Stimulated activated CD8-positive, alpha-beta memory T cell treated with anti-CD3 and anti-CD28 coated beads, Interleukin-4, amount 100 ng/mL, for 1 hour (primary cell): ENCODE measurements at places on chromosomes 11 and 22.

DNA sequence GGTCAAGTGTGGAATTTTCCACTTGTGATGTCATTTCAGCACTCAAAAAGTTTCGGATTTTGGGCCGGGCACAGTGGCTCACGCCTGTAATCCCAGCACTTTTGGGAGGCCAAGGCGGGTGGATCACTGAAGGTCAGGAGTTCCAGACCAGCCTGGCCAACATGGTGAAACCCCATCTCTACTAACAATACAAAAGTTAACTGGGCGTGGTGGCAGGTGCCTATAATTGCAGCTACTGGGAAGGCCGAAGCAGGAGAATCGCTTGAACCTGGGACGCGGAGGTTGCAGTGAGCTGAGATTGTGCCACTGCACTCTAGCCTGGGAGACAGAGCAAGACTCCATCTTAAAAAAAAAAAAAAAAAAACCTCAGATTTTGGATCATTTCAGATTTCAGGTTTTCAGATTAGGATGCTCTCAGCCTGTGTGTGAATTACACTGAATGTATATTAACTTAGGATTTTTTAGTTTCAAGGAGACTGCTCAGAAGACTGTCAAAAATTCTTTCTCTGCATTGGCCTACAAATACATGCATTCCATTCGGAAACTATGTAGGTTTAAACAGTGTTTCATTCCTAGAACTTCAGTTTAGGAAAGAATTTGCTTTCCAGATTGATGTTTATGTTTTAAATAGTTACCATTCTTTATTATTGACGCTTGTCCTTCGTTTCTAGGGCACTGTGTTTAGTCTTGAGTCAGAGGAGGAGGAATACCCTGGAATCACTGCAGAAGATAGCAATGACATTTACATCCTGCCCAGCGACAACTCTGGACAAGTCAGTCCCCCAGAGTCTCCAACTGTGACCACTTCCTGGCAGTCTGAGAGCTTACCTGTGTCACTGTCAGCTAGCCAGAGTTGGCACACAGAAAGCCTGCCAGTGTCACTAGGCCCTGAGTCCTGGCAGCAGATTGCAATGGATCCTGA, 48.0 kb downstream of the BID start:
- no peak for DNase-seq

DNA sequence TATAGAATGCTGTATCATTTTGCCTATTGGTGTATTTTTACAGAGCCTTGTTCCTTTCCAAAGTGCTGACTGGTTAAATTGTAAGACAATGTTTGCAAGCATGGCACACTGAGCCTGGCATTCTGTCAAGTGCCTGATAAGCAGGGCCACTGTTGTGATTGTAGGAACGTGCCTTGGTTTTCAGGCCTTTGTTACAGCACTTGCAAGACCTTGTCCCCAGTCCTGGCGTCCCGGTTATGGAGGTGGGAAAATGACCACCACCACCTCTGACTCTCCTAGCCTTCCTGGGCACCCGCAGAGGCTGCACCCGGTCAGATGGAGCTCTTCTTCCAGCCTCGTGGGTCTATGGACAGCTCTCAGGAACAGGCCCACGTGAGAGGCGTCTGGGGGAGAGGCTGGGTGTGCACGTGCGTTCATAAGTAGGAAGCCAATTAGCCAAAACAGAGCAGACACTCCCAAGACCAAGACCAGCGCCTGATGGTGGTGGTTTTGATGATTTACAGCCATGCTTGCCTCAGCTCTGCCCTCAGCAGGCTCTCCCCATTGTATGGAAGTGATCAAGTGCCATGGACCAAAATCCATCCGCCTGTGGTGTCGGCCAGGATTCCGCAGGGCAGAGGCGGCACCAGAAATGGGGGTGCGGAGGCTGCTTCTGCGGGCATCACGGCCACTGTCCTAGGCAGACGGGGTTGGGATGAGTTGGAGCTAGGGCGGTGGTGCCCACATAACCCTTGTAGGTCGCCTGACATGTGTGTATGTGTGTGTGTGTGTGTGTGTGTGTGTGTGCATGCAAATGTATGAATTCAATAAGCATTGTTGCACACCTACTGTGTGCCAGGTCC, 89.8 kb downstream of the RTL6 start:
- no peak for DNase-seq

DNA sequence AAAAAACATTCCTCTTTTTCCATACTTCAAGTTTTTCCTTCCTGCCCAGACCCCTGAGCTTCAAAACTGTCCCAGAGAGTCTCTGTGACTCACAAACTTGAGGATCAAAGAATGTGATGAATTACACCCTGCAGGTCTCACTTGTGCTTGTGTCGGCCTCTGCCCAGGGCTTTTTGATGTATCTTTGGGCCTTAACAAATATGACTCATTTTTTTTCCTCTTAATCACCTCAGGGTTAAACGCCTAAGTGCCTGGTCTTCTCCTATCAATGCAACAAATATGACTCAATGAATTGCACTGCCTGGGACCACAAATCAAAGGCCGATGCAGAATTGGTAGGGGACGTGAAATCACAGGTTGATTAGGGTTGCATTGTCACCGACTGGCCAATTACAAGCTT, 267.7 kb downstream of the LARGE1 start:
- DNase-seq, result no peak

GRCh38 chr22:39528080-39528661, 4.4 kb downstream of the RPS19BP1 start:
- DNase-seq, result no peak

DNA sequence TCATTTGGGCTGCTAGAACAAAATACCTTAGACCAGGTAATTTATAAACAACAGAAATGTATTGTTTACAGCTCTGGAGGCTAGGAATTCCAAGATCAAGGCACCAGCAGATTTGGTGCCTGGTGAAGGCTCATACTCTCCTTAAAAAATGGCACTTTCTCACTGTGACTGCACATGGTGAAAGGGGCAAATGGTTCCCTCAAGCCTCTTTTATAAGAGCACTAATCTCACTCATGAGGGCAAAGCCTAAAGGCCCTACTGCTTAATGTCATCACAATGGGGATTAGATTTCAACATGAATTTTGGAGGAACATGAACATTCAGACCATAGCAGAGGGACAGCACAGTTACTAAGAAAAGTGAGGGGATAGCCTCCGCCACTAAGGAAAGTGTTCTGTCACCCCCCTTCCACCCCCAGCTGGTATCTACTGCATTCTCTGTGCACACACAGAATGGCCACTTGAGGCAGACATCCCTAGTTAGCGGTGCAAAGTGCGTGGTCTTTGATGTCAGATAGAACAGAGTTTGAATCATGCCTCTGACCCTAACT, 47.2 kb upstream of the CEP295 start:
- DNase-seq, result no peak

GRCh38 chr11:35281169-35281688, 138.1 kb downstream of the SLC1A2 start:
- no peak for DNase-seq

GRCh38 chr11:123829745-123830144, 23.6 kb upstream of the OR6M1 start:
- DNase-seq, result no peak

- no peak for DNase-seq
These were observed 802.0 kb downstream of the KCNA4 start for GRCh38 chr11:29214833-29215232.

GRCh38 chr11:134683860-134684259, 271.8 kb upstream of the B3GAT1 start:
- DNase-seq, result no peak

- DNase-seq, result no peak
These were observed 72.9 kb downstream of the TIMP3 start for GRCh38 chr22:32874385-32874784.

GRCh38 chr11:11931461-11932055, 76.9 kb downstream of the DKK3 start:
- no peak for DNase-seq

DNA sequence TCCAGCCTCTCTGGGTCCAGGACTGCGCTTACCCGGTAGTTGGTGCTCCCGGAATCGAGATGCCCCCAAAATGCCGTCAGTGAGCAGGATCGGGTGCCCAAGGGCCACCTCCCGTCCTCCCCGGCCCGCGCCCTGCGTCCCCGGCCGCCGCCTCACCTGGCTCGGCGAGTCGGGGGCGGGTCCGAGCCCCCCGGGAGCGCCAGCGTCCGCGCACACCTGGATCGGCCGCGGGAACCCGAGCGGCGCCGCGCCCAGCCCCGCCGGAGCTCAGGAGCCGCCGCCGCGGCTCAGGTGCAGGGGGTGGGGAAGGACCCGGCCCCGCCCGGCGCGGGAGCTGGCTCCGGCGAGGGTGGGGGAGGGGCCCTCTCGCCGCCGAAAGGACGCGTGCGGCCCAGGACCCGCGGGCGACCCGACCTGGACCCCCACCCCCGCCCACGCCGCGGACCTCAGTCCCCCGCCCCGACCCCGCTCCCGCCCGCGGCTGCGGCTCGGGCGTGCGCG, at the start of gene SHANK2:
Gene SHANK2, minus strand, starts transcription at position 309 of the 501 bp plus-strand sequence. CDS start 105,251 bp downstream, outside the sequence.
- no peak for DNase-seq

- no peak for DNase-seq
These were observed 4.0 kb downstream of the P4HA3 start for GRCh38 chr11:74307434-74307833.

DNA sequence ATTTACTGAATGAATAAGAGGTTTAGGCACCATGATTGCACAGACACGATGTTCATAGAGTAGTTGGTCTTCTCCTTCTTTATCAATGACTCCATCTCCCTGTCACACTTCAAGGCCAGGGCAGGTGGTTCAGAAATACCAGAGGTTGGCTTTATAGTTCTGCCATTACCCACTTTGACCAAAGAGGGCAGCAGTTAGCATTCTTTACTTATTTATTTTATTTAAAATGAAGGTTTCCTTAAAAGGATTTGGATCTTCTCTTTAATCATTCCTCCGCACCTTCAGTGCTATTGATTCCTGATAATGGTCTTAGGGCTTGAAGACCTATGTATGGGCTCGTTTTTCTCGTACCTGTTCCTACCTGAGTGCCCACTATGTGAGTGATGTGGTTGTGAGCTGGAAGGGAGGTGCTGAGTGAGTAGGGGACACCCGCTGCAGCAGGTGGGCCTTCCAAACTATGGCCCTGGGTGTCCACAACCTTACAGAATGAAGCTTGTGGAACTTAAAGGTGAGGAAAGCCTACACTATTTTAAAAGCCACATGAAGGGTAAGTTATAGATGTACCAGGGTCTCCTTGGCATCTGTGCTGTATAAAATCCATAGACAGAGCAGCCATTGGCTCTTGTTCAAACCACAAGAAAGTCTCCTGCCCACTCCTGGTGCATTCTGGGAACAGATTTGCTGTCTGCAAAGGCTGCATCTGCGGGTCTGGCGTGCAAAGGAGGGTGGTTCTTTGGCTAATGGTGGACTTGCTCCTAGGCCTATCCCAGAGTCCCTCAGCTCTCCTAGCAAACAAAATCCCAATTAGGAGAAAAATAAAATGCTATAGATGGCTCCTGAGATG, 35.0 kb downstream of the TIMP3 start:
- no peak for DNase-seq
